ENCODE measurements at places on chromosomes 4 and X. TPM values are rescaled to one million over a fixed set of nuclear protein-coding genes. Genes with fewer than 3 reads are reported as not detected.

The SLC2A9 gene
- 17.5 TPM for total RNA-seq

The IL2 gene
- not detected for total RNA-seq

The PASD1 gene
- total RNA-seq = not detected

The MAGEA11 gene
- not detected for total RNA-seq

The AMTN gene
- not detected for total RNA-seq

The SMIM31 gene
- not detected for total RNA-seq

The VCX3B gene
- total RNA-seq = not detected

The DCLK2 gene
- total RNA-seq = 2.9 TPM

The PAK3 gene
- not detected for total RNA-seq

The CRMP1 gene
- not detected for total RNA-seq

DNA sequence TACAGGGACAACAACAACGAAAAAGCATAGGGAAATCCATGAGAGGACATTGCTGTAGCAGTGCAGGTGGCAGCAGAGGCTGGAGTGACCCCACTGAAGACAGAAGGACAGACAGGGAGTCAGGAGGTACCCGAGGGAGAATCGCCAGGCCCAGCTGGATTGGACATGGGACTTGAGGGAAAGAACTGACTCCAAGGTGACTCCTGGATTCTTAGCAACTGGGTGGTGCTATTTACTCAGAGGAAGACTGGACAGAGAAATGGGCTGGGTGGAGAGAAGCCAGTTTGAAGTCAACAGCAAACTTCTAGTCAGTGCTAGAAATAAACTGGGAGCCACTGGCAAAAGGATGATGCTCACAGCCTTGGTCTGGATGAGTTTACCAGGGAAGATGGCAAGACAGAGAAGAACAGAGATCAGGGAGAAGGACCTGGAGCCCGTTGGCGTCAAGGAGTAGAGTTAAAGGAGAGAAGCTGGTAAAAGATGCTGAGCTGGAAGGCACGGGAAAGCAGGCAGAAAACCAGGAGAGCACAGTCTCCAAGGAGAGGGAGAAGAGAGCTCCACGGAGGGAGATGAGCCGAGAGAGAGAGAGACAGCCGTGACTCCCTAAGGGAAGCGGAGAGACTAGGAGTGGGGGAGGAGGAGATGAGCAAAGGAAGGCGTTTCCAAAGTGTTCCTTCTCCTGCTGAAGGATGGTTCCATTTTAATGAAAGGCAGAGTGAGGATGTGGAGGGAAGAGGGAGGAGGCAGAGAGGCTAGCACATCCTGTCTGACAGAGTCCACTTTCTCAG, 119.4 kb downstream of the AFAP1 start:
- DNase-seq = no peak

DNA sequence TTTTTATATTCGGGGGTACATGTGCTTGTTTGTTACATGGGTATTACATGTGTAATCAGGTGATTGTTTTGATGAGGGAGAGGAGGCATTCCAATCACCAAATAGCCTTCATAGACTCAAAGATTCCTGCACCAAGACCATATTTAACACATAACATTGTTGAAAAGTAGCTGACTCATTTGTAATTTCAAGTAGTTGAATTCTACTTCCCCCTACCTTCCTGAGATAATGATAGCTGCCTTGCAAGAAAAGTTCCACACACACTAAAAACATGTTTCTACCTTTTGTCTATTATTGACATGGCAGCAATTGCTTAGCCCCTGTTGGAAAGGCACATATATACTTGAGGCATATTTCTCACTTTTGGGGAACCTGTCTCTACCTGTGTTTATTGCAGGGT, 16.1 kb downstream of the PGAM4 start:
- DNase-seq = no peak

GRCh38 chr4:17128268-17128667, 229.8 kb upstream of the LDB2 start:
- DNase-seq = no peak

- DNase-seq = peak; percentile 80
Measured at GRCh38 chr4:1043651-1044468, 32.4 kb downstream of the FGFRL1 start.

DNA sequence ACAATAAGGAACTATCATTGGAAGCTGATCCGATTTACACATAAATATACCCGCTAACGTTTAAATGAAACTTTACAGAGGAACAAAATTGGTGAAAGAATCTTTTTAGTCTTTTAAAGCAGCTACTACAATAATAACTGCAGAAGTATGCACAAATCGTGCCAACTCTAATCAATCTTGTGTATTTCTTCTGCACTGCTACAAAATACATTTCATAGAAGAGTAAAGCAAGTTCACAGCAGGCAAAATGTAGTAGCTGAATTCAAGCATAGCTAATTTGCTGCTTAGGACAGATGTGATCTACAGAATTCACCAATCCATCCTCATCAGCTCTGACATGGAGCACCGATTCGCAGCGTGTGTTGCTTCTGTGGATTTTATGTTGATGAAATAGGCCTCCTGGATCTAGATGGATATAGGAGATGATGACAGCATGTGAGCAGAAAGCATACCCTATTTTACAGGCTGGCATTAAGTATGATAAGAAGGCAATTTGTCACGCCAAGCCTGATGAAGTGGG, 367.3 kb upstream of the FGF13 start:
- DNase-seq = no peak

DNA sequence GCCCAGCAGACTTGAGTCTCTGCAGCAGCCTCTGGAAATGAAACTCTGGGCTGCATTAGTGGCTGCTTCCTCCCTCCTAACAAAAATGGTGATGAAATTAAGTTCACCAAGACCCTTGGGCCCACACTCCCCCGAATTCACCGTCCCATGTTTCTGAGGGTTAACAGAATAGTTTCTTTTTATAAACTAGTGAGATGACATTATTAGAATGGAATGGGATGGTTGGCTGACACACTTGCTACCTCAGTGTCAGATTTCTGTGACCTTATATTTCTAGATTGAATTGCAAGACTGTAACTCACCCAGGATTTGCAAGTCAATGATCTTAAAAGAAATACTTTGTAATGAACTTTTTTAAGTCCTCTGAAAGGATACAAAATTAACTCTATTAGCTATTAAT, 127.1 kb downstream of the SHROOM3 start:
- no peak for DNase-seq

GRCh38 chrX:66633541-66633940, 5.3 kb downstream of the EDA2R start:
- no peak for DNase-seq

GRCh38 chrX:63561425-63561824, 210.3 kb upstream of the SPIN4 start:
- DNase-seq = no peak

- peak; percentile 62 for DNase-seq
Measured at GRCh38 chrX:9788911-9789310, 2.7 kb downstream of the SHROOM2 start.

DNA sequence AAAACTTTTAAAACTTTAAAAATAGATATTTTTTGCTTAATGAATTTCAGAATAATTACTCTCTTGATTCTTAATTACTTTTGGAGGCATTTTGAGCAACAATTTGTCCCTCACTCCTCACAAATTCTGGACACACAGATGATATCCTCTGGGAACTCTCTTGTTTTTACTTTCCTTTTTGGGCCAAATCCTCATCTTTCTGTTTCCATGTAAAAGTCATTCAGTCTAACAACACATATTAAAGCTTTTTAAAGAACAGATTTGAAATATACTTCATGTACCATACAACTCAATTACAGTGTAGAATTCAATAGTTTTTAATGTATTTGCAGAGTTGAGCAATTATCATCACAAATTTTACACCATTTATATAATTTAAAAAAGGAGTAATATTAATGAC, 983.1 kb downstream of the STIM2 start:
- no peak for DNase-seq

DNA sequence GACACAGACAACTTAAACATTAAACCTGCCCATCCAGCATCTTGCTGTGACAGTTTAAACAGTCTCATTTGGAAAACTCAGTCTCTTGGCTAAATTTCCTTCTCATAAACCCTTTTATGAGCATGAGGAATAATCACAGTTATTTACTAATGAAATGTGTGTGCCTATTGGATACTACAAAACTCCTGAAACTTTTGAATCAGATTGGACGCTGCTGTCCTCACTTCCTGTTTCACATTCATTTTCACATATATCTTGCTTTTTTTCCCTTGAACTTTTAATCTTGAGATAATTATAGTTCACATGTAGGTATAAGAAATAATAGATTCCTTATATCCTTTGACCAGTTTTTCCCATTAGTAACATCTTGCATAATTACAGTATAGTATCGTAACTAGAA, 111.7 kb downstream of the CDKL5 start:
- DNase-seq = no peak

DNA sequence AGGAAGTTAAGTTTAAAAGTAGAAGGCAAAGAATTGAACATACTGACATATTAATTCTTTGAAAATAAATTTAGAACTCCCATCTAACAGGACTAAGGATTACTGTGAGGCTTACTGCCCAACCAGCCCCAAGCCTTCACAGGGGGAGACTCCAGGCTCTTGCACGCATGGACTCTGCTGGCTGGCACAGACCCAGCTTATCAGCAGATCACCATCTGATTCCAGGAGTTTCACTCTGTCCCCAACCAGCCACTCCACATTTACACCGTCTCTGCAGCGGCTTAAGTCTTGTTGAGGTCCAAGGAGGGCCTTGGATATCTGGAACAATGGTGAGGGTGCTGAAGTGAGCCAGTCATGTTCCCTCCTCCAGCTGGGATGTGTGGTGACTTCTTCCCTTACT, 16.4 kb upstream of the OTUD4 start:
- DNase-seq = no peak

DNA sequence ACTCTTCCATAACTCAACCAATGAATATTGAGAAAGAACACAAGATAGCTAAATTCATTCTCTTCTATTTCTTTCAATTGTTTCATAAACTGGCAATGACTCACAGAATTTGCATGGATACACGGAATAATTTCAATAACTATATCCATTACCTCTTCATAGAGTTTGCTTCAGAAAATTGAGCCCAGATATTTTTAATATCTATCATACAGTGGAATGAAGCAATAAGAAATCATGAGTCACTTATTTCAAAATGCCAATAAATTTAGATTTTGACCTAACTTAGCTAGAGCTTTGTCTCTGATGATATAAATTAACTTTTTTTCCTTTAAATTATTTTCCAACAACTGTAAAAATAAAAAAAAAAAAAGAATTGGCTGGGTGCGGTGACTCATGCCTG, 22.2 kb upstream of the MANBA start:
- DNase-seq = no peak

DNA sequence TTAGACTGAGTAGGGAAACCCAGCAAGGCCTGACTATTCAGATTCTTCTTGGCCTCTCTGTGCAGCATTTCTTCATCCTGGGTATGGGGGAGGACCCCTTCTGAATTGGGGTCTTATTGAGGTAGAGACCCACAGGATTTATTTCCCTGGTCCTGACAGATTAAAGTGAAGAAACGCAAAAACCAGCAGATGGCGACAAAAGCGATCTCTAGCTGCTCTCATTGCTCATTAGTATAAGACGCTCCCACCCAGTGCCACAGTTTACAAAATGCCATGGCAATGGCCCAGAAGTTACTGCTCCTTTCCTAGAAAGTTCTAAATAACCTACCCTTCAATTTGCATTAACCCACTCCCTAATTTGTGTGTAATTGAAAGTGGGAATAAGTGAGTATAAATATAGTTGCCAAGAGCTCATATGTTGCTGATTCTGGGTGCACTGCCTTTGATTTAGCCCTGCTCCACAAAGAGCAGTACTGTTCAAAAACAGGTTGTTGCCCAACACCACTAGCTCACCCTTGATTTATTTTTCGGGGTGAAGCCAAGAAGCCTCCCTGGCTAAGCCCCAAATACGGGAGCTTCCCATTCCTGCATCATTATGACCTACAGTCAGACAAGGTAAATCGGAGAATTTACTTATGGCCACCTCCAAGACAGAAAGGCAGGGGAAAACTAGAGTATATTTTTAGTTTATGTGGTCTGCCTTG, 3.7 kb upstream of the BEX4 start:
- DNase-seq = peak; percentile 35

DNA sequence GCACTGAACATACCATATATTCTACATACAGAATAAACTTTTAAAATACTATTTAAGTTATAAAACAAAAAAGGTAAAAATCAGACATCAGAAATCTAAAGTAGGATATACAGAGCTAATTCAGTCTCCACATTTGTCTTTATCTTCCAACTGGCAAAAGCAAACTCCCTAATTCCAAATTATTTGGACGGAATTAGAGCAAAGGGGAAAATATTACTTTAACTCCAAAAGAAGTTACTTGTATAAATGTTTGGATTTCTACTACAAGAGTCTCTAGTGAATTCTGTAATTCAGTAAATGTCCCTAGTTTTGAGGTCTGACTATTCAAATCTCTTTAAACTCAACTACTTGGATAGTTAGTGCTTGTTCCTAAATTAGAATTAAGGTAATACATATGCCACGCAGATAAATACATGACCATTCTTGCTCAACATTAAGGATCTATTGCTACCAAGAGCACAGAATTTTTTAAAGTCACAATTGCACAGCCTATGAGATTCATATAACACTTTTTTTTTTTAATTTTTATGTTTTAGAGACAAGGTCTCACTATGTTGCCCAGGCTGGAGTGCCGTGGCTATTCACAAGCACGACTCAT, 7.3 kb downstream of the ZNF280C start:
- DNase-seq = no peak

- DNase-seq = no peak
Measured at GRCh38 chr4:2587213-2587823, 50.9 kb downstream of the FAM193A start.

DNA sequence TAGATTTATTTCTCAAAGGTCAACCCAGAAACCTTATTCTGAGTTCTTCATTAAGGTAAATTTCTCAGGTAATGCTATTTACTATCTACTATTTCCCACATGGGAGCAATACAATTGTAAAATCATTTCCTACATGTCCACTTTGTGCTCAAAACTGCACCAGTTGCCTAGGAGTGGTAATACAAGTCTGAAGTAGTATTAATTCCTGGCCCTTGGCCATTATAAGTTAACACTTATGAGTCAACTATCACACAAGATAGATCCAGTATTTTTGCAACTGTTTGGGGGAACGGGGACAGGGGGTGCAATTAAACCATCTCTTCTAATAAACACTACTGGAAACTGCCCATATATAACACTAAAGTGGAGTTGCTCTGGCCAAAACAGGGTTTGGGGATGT, 48.9 kb downstream of the ACSL4 start:
- DNase-seq = no peak

DNA sequence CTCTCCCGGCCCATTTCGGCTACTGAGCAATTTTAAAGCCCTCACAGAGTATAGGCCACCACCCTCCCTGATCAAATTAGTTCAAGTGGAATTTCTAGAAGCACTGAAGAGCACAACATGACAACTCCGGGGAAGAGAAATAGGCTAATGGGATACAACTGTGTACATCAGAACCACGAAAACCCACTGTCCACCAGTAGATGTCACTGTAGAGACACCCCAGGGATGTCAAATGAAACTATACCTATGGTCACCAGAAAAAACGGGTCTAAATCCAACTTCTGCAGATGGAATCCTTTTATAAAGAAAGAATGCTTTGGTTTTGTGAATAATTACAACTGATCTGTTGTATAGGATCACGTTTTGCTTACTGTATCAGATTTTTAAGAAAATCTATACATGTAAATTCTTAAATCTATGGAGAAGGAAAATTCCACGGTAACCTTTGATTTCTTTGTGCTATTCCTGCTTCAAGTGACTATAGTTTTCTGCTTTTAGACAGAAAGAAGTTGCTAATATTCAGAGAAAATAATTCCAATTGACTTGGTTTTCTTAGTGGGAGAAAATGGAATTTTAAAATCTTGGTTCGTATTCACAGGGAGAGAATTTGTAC, 29.5 kb upstream of the MAP3K15 start:
- DNase-seq = peak; percentile 52

- DNase-seq = no peak
Measured at GRCh38 chrX:46620505-46620904, 46.9 kb downstream of the CHST7 start.

- DNase-seq = no peak
Measured at GRCh38 chr4:87260477-87260876, 40.1 kb upstream of the KLHL8 start.
